Right ventricle myocardium inferior (tissue), 1 donor: ENCODE measurements at places on chromosomes 4 and X. TPM values are rescaled to one million over a fixed set of nuclear protein-coding genes. Genes with fewer than 3 reads are reported as not detected.

PDE5A gene
- total RNA-seq, result 7.4 TPM

DIAPH2 gene
- total RNA-seq, result 9.9 TPM

GRCh38 chr4:4918067-4918466 is 58.6 kb downstream of the MSX1 start:
- DNase-seq, result no peak

CT47B1 gene
- not detected for total RNA-seq

DNA sequence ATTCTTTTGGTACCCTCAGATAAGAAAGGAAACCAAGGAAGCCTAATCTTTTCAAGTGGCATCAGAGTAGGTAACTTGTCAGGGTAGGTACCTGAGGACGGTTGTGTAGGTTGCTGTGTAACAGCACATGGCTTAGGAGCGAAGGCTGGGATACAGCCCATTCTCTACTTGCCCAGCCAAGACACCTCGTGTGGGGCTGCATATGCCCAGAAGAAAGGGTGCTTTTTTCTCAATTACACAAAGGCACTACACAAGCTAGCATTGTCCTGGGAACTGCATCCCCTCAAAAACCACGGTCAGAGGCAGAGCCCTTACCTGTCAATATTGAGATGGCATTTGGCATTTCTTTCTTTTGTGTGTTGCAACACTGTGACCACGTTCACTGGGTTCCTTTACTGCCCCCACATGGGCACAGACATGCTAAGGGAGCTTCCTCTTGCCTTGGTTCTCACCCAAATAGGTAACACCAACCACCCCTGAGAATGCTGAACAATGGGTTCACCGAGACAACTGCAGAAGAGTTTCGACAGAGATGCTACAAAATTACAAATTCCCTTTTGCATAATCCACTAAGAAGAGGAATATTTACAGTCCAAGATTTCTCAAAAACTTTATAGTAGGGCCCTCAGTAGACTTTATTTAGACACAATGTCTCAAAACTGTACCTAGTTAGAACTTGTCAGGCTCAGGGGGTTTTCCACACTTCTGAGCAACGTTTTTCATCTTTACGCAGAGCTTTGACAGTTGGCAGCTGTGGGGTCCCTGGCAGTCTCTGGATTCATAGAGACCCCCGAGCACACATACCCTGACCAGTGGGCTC is 35.8 kb upstream of the TNIP3 start:
- DNase-seq, result peak; percentile 52

DNA sequence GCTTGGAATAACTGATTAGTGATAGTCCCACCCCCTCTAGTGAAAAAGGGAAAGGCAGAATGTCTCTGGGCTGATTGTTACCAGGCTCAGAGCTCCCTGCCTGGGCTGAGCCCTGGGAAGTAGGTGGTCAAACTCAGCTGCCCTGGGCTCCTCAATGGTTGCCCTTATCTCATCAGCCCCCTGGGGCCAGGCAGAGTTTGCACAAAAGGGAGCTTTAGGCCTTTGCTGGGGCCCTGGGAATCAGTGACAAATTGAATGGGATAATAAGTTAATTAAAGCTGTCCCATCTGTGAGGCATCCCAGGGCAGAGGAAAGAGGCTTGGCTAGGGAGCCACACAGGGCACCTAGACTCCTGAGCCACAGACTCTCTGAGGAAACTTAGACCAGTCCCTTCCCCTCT is 89.0 kb downstream of the EFNB1 start:
- no peak for DNase-seq
